GM06990 (cell line): ENCODE measurements at places on chromosomes 12 and 14.

GRCh38 chr12:98002887-98003493, 512.4 kb upstream of the TMPO start:
- DNase-seq: no peak

- DNase-seq: no peak
Observed at GRCh38 chr14:69696633-69697557, 70.0 kb upstream of the SRSF5 start.

- DNase-seq: no peak
Observed at GRCh38 chr12:11593013-11593412, 56.5 kb upstream of the ETV6 start.

- no peak for DNase-seq
Observed at GRCh38 chr14:90911121-90911520, 94.9 kb upstream of the TTC7B start.

GRCh38 chr14:67963545-67963944, 144.0 kb downstream of the RAD51B start:
- DNase-seq: no peak

GRCh38 chr14:77554207-77554606, 55.6 kb upstream of the ISM2 start:
- DNase-seq: no peak

- DNase-seq: no peak
Observed at GRCh38 chr12:69698769-69699540, at the start of gene BEST3. Gene BEST3 (minus strand): TSS chr12:69699303. CDS start chr12:69697798, 1,505 bp downstream.

DNA sequence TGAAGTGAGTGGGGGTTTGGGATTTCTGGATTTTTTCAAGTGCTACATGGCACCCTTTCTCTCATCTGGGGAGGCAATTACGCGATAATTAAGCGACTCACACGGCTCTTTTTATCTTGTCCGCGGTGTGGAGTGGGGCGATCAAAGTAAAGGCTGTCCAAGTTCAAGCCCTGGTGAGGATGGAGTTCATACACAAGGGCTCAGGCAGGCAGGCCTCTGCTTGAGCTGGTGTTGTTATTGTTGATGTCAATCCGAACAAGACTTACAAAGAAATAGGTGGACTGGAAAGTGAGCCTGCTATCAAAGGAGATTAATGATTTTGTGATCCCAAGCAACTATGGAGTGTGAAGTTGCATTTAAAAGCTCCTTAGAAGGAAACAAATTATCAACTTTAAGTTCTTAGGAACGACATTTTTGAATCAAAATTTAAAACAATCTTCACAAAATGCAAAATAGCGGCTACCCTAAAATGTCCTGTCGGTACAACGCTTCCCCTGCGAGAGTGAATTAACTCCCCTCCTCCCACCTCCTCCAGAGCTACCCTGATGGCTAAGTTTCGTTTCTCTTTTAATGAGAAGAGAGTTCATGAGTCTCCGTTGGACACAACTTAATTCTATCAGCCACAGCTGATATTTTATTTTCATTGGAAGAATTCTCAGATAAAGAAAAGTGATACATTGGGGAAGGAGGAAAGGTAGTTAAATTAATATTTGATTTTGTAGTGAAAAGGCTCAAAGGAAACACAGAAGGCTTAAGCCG, 5.9 kb downstream of the FOXA1 start:
- DNase-seq: no peak

- no peak for DNase-seq
Observed at GRCh38 chr12:6567112-6567670, 900 bp downstream of the NOP2 start.

DNA sequence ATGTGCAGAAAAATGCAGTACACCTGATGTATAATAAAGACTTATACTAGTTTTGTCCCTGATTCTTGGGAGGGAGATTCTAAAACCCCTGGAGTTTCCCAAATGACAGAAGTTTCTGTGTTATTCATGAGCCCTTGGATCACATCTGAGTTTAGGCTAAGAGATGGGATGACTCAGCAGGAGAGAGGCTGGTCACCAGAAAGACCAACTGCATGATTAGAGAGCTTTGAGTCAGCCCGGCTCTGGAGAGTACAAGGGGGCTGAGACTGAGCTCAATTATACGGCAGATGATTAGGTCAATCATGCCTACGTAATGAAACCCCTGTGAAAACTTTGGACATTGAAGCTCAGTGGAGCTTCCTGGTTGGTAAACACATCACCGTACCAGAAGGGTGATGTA, 174.2 kb downstream of the SSPN start:
- no peak for DNase-seq

DNA sequence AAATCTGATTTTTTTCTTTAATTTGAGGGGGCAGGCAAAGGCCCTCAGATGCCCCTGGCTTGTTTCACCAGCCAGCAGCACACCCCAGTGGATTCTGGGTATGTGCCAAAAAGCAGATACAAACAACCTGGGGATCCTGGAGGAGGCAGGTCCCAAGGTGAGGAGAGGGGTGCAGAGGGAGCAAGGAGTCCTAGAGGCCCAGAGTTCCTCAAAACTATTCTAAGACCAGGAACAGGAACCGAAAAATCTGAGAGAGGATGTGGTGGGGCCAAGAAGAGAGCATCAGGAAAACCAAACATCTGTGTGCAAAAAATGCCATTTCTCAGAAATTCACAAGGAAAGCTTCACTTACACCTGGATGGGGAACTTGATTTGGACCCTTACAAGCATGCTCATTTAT, 8.2 kb downstream of the KCNA5 start:
- peak; percentile 58 for DNase-seq

- no peak for DNase-seq
Observed at GRCh38 chr14:55336162-55336561, 64.9 kb downstream of the FBXO34 start.

DNA sequence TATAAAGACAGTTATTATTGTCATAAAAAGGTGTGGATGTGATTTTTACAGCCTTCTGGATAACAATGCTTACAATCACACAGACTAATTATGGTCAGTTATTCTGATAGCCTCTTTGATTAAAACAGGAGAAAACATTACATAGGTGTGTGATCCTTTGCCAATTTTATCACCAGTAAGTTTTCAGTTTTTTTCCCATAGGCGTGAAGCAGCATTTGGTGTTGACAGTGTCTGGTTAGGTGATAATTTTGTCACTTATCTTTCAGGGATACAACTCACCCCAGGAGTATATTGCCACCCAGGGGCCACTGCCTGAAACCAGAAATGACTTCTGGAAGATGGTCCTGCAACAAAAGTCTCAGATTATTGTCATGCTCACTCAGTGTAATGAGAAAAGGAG, 208.8 kb downstream of the EPS8 start:
- no peak for DNase-seq

DNA sequence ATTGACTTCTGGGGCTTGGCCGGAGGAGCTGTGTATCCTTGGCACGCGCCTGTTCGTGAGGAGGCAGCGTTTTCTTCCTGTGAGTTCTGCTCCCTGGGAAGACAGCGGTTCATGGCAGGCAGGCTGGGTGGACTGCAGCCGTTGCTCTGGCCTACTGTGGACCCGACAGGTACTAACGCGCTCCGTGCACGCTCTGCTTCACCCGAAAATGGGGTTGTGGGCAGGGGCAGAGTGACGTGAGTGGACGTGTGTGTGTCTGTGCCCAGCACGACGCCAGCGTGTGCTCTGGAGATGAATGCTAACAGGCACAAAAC, 179.1 kb downstream of the KIF26A start:
- no peak for DNase-seq

DNA sequence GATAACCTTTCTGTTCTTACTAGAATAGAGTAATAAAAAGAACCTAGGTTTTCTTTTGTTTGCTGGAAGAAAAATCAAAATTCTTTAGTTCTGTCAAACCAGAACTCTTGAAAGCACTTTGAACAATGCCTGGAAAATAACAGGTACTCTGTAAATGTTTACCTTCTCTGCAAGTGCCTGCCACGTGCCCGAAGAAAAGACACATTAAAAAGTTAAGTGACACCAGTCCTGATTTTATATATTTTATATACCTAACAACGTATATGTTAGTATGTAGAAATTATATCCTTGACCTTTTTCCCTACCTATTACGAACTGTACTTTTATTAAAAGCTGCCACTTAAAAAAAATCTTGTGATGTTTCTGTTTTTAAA, 976 bp downstream of the THAP2 start:
- no peak for DNase-seq

- DNase-seq: no peak
Observed at GRCh38 chr12:100503228-100503628, 29.6 kb downstream of the NR1H4 start.

DNA sequence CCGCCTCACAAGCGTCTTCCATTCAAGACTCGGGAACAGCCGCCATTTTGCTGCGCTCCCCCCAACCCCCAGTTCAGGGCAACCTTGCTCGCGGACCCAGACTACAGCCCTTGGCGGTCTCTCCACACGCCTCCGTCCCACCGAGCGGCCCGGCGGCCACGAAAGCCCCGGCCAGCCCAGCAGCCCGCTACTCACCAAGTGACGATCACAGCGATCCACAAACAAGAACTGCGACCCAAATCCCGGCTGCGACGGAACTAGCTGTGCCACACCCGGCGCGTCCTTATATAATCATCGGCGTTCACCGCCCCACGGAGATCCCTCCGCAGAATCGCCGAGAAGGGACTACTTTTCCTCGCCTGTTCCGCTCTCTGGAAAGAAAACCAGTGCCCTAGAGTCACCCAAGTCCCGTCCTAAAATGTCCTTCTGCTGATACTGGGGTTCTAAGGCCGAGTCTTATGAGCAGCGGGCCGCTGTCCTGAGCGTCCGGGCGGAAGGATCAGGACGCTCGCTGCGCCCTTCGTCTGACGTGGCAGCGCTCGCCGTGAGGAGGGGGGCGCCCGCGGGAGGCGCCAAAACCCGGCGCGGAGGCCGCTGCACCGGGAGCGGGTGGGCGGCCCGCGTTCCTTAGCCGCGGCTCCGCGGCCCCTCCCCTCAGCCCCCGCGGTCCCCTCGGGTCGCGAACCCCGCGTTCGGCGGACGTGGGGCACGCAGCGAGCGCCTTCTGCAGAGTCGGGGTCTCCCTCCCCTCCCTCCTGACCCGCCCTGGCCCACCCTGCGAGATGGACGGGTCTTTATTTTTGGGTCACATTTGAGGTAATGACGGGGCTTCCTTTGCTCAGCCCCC, at the start of gene UBC:
Gene UBC (minus strand): TSS at position 259 of the 847 bp plus-strand sequence. CDS start 879 bp downstream, outside the sequence.
- DNase-seq: peak; percentile 99

GRCh38 chr12:130480887-130481286, 143.2 kb downstream of the PIWIL1 start:
- no peak for DNase-seq

DNA sequence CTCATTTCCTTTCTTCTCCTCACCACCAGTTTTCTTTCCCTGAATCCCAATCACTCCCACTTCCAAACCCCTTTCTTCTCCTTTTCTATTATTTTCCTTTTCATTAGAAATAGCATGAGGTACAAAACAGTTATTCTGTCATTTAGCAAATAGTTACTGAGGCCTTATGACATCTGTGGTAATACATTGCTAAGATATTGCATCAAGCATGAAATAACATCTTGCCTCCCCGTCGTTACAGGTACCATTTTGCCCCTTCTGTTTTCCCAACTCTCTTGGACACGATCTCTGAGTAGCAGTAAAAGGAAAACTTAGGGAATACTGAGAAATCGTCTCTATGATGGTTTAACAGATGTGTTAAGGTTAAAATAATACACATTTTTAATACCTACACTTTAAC, 175.8 kb upstream of the SOX5 start:
- DNase-seq: no peak

DNA sequence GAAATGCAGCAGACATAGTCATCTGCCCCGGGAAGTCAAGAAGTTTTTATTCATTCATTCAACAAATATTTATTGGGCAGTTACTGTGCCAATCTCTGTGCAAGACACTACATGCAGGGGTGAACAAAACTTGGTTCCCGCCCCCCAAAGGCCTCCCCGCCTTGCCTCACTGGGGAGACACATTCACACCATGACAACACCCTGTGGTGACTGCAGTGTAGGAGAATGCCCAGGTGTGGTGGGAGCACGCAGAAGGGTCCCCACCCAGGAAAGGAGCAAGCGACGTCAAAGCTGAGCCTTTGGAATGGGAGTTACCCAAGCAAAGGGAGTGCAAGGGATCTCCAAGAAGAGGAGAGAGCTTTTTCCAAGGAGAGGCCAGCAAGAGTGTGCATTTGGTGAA, 1.6 kb upstream of the AQP6 start:
- no peak for DNase-seq

DNA sequence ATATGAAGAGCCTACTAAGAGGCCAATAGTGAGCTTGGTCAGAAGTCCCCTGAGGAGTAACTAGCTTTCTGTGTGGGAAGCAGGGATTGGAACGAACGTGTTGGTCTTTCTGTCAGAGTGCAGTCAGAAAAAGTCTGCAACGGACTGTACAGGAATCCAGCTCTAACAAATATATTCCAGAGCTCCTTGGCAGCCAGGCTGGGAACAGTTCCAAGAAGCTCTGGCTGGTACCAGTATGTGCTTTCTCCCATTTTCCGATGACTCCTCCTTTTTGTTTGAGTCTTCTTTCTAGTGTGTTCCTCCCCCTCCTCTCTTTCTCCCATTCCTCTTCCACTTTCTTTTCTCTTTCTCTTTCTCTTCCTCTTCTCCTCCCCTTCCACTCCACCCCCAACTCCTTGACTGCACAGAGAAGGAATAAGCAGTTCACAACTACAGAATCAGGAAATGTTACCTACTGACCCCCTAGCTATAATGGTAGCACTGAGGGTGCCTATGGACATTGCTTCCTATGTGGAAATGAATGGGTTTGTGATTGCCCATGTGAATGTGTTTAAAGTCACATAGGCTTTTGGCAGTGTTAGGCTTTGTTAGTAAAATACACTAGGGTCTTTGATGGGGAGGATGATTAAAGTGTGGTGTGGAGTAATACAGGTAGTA, 59.9 kb downstream of the TTLL5 start:
- no peak for DNase-seq

- no peak for DNase-seq
Observed at GRCh38 chr14:94267352-94267751, 25.7 kb downstream of the SERPINA10 start.

GRCh38 chr12:54039417-54040147, 6.7 kb downstream of the HOXC5 start:
- no peak for DNase-seq

- no peak for DNase-seq
Observed at GRCh38 chr12:64840119-64840518, 15.7 kb downstream of the TBC1D30 start.

DNA sequence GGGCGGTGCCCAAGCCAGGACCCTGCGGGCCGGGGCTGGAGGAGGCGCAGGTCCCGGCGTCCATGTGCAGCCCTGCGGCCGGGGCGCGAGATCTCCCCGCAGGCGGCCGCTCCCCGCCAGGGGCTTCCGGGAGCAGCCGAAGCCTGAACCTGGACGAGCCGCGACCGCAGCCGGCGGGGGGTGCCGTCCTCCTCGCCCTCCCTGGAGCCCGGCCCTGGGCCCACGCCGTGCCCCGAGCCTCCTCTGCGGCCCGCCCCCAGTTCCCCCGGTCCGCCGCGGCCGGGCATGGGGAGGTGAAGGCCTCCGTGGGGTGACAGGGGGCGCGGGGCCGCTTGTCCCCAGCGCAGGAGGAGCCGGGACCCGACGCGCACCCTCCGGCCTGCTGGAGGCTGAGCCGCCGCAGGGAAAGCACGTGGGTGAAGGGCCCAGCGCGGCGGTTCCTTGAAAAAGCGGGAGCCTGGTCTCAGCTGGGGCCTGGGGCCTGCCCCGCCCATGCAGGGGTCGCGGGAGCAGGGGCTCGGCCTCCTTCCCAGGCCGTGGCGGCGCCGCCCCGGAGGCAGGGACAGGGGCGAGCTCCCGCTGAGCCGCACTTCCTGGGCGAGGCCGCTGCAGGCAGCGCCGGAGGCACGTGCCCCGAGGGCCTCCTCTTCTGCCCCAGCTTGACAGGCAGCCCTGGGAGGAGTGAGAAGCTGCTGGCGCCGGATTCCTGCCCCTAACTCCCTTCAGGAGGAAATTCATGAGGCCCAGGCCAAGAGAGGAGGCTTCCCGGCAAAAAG, 55.6 kb upstream of the PPP2R5C start:
- DNase-seq: peak; percentile 35

- DNase-seq: no peak
Observed at GRCh38 chr14:103561381-103562178, 877 bp downstream of the BAG5 start.

GRCh38 chr12:111248236-111249017, 120.5 kb downstream of the PHETA1 start:
- no peak for DNase-seq
